ENCODE measurements at places on chromosomes 6 and 20.

DNA sequence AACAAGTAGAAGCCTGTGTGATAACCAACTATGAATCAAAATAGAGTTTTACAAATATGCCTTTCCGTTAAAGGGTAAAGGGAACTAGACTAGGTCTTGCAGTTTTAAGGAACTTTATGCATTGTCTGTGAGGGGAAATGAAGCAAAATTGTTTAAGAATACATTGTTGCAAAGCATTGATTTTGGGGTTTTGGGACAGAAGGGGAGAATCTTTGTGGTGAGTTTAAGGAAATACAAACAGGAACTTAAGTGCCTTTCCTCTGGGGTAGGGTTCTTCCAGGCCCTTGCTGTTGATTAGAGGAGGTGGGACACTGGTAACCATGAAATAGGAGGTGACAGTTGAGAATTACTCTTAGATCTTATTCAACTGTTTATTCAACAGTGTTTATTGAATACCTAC, 4.7 kb downstream of the MAPK14 start:
- DNase-seq: no peak

DNA sequence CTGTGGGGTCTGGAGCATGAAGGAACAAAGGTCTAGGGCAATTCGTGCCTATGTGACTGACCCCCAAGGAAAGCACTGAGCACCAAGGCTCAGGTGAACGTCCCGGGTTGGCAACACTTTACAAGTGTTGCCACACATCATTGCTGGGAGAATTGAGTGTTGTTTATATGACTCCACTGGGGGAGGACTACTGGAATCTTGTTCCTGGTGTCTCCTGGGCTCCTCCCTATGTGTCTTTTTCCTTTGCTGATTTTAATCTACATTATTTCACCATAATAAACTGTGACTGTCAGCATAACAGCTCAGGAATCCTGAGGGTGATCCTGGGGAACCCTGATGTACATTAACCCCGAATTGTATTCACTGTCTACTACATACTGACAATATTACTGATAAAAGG, 207.7 kb upstream of the BMP2 start:
- no peak for DNase-seq

GRCh38 chr20:44714701-44715498, at the start of gene CCN5:
Gene CCN5, plus strand, starts transcription at chr20:44715369. Its CDS starts 22 bp downstream, at chr20:44715391.
- DNase-seq: no peak

DNA sequence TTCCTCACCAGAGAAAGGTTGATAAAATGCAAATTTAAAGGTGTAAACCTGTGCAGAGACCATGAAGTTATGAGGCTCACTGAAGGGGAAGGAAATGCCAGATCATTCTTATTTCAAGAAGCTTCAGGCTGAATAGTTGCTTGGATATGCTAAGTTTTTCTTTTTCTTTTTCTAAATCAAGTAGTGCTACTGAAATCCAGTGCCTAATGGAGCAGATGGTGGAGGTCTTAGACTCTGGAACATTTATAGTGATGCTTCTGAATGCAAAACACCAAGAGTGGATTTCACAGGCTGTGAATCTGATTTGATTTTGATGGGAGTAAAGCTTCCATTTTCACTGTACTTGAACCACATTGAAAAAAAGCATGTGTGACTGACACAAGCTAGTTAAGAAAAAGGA, 151.2 kb upstream of the BEND3 start:
- DNase-seq: no peak

DNA sequence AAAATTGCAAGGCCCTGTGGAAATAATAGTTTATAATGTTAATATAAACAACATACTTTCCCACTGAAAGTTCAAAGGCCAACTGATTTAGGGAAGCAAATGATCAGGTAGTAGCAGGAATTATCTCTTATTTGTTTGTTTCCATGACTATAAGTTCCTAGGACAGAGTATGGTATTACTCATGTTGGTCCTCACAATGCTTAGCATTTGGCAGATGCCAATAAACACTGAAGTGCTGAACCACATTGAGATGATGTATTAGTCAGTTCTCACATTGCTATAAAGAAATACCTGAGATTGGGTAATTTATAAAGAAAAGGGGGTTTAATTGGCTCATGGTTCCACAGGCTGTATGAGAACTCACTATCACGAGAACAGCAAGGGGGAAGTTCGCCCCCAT, 129.6 kb upstream of the NUP153 start:
- no peak for DNase-seq

- no peak for DNase-seq
These were observed 1.0 kb upstream of the CDSN start for GRCh38 chr6:31121131-31121790.

- DNase-seq: no peak
These were observed 917 bp downstream of the C6orf120 start for GRCh38 chr6:169702840-169703246.

- no peak for DNase-seq
These were observed at the start of gene R3HDML for GRCh38 chr20:44336725-44337380. Gene R3HDML, plus strand, starts transcription at chr20:44337043. Its CDS starts 115 bp downstream, at chr20:44337158.

- DNase-seq: no peak
These were observed 316.6 kb downstream of the TPBG start for GRCh38 chr6:82680192-82680591.

- DNase-seq: peak; percentile 76
These were observed 2.3 kb downstream of the TUBB start for GRCh38 chr6:30722280-30723112.

GRCh38 chr6:68746376-68746775, 111.3 kb downstream of the ADGRB3 start:
- no peak for DNase-seq

- DNase-seq: no peak
These were observed 188.6 kb downstream of the SYNDIG1 start for GRCh38 chr20:24657878-24658620.

DNA sequence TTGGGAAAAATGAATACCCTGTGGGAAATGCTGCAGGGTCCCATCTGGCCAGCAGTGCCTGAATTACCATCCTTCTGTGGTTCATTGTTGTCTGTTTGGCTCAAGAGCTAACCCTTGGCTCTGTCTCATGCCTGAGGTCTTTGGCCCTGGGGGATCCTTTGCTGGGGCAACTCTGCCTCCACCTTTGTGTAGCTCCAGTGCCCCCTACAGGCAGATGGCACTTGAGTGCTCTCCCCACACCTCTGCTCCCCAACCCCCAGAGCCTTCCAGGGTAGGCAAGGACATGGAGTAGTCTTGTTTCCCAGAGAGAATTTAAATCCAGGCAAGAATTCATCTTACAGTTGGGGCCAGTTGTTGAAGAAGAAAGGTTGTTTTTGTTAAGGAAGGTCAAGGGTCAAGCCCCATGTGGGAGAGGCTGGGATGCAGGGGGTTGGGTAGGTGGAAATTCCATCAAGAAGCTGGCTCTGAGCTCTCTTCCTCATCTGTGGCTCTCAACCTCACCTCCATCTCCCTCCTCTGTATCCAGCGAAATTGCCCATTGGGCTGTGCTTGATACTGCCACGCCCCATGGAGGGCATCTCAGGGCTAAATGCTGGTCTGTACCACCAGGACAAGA, 44.2 kb downstream of the ZNF831 start:
- peak; percentile 67 for DNase-seq

- DNase-seq: no peak
These were observed 77.7 kb upstream of the KCNG1 start for GRCh38 chr20:51100617-51101016.

DNA sequence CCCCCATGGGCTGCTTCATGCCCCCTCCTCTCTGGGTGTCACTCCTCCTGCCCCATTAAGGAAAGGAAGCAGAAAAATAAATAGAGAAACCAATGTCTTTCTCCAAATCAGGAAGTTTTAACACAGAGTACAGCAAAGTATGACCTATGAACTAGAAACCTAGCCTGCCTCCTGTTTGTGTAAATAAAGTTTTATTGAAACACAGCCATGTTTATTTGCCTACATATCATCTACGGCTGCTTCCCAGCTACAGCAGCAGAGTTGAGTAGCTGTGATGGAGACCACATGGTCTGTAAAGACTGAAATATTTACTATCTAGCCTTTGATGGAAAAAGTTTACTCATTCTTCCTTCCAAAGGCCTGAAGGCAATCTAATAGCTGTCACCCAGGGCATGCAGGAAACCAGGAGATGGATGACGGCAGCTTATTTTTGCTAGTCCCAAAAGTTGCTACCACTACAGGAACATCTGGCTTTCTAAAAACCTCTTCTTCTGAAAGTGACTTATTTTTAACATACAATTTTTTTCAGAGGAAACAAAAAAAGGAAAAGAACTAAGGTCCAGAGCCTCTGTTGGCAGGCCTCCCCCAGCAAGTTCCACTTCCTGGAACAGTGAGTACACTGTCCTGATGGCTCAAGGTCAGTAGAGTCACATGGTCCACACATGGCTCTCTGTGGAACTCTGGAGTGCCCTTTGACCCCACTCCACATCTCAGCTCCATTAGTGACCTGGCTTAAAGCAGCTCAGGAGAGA, 287.8 kb downstream of the PTPRT start:
- DNase-seq: no peak

DNA sequence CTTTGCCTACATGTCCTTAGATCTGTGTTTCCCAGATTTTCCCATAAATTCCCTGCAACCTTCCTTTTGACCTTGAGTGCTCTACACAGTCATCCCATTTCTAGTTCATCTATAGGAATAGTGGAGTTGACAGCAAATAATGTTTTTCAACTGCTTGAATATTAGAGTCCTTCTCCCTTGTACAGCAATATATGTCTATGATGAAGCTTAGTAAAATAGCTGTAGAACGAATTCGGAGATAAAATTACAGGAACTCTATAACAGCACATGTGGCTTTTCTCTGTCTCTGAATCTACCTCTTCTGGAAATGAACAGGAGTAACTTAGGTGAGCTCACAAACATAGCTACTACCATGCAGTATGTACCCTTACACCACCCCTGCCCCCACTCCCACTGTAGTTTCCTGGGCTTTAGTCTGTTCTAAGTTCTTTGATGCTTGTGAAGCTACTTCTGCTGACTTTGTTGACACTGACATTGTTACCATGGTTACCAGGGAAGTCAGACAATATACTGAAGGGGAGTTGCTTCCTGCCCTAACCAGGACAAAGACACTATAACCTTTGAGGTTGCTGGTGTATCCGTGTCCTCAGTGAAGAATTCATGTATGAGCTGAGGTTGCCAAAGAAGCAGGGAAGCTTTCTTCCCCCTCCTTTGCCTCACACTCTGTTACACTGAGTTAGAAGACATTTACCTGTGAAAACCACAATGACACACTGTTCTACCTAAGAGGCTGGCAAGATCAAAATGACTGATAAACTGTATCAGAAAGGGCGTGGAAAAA, 35.8 kb upstream of the SHLD1 start:
- DNase-seq: peak; percentile 70

DNA sequence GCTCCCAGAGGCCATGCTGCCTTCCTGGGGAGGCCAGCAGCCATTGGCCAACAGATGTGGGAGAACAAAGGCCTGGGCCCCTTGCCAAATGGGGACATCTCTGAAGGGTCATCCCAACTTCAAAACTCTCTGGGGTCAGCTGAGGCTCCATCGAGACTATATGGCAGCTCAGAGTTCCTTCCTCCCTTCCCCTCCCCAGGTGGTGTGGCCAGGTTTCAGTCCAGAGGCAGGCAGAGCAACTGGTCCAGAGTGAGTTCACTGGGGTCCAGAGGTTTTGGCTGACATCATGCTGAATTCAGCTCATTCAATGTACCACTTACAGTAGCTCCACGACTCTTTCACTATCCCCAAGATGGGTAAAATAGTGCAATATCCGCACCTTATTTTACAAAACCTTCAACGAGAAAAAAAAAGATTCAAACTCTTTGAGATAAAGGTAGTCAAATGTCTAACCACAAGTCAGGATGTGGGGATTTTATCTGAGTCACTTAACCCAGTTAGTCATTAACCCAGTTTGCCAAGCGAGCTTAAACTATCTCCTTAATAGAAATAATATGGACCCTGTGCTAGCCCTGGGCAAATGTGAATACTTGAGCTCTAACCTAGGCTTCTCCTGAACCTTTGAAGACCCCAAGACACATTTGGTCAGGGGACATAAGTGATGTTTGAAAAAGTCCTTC, 108.4 kb upstream of the PLEKHG1 start:
- no peak for DNase-seq

DNA sequence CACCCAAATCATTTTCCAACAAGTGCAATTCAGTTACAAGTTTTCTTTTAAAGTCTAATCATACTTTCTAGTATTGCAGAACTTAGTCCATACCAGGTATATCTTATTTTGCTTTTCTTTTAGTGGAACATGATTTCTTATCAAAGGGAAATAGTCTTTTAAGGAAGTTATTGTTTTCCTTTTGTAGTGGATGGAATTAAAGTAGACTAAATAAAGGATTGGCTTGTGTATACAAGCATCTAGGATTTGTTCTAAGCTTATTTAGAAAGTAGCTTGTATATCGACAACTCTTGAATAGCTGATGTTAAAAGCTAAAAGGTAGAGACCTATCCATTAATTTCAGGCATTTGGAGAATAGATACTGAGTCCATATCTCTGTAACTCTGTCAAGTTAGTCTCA, 14.8 kb downstream of the DCBLD1 start:
- DNase-seq: no peak

- no peak for DNase-seq
These were observed 1.8 kb downstream of the SNAI1 start for GRCh38 chr20:49984426-49985153.

GRCh38 chr20:45796337-45797065, 4.7 kb downstream of the DNTTIP1 start:
- DNase-seq: no peak

DNA sequence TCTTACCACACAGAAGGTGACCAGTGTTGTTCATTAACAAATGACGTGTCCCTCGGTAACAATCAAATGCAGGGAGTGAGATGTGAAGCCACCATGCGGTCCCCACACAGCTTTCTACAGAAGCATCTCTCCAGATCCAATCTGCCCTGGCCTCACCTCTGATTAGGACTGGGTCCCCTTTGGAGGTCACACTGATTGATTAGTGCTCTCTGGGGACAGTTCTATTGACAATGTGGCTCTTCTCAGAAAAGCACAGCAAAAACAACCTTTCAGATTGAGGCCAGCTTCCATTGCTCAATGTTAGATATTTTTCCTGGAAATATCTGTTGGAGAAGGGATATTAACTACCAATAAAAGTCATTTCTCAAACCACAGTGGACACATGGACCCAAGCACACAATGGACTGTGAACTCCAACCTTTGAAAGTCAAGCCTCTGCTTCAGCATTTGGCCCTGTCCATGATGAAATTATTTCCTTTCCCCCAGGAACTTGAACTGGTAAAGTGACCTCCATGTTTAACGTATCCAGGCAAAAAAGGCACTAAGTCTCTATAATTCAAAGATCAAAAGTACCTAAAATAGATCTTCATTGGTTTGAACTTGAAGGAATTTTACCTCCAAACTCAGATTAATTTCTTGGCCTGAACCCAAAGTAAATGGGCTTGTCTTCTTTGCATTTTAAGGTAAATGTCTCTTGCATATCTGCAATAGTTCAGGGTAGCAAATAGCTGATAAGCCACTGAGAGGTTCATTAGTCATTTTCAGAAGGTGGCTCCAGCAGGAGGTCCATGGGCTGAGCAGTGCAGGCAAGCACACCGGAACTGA, 118.5 kb downstream of the FOXA2 start:
- no peak for DNase-seq

DNA sequence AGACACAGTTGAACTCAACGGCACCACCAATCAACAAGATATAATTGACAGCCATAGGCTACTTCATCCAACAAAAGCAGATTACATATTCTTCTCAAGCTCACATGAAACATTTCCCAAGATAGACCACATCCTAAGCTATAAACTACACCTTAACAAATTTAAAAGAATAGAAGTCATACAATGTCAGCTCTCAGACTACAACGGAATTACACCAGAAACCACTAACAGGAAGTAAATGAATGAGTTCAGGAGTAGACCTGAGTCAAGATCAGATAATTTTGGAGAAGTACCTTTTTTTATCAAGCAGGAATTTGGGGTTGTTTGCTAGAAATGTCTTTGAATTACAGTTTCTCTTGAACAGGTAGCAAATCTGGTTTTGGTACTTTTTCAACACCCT, 237.8 kb downstream of the TBX18 start:
- no peak for DNase-seq
